ENCODE measurements at places on chromosomes 3 and 15.

DNA sequence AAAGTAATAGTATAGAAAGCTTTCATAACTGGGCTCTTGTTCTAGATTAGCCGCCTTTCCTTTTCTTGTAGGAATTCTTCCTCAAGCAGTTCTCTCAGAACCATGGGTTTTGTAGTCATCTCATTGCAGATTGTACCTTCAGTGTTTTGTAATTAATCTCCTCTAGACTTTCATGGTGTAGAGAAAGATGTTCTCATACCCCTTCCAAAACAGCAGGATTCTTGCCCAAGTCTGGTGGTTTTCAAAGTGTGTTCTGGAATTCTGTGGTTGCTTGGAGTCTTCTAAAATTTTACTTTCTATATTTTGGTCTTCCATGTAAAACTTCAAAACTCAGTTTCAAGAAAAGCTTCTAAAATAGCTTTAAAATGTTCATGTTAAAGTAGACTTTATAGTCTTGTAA lies 293.8 kb downstream of the PTPRG start:
- H3K27me3 ChIP-seq: no peaks in the 10 kb centered on the region
- H3K27ac ChIP-seq: no peak overlapping the region
- H3K4me3 ChIP-seq: no peak overlapping the region
- H3K36me3 ChIP-seq: no peaks in the 10 kb centered on the region

- no peak overlapping the region for H3K4me3 ChIP-seq
- DNase-seq: no peak
- no peak overlapping the region for H3K27ac ChIP-seq
These were observed 1.7 kb upstream of the FAM3D start for GRCh38 chr3:58668247-58668646.

GRCh38 chr15:68114840-68115239 lies 60.7 kb downstream of the PIAS1 start:
- H3K27ac ChIP-seq: no peak overlapping the region
- no peaks in the 10 kb centered on the region for H3K27me3 ChIP-seq
- no peak for DNase-seq
- H3K4me1 ChIP-seq: peaks cover 33% of the 10 kb centered on the region
- H3K36me3 ChIP-seq: peaks cover 15% of the 10 kb centered on the region
- peak overlapping the region; percentile 1 for H3K4me3 ChIP-seq

DNA sequence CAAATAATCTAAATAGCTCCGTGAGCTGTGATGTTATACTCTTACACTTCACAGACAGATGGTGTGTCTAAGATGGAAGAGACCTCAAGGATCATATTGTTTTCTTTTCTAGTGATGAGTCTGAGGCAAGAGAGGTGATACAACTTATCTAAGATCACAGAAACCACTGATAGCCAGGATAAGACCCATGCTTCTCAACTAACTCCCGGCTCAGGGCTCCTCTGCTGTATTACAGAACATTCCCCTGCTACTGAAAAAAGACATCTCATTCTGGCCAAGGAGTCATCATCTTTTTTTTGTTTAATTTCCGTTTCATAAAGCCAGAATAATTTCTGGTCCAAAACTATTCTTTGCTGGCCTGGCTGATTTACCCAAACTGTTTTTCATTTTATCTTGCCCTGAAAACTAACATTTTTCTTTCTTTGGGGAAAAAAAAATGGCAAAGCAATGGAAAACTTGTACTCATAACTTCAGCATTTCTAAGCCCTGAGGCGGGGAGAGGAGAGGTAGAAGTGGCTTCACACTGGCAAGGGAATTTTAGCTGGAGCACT lies 46.9 kb upstream of the GAP43 start:
- H3K27ac ChIP-seq: no peak overlapping the region
- H3K4me1 ChIP-seq: peaks cover 7% of the 10 kb centered on the region
- H3K36me3 ChIP-seq: no peaks in the 10 kb centered on the region
- no peak for DNase-seq
- no peaks in the 10 kb centered on the region for H3K27me3 ChIP-seq

DNA sequence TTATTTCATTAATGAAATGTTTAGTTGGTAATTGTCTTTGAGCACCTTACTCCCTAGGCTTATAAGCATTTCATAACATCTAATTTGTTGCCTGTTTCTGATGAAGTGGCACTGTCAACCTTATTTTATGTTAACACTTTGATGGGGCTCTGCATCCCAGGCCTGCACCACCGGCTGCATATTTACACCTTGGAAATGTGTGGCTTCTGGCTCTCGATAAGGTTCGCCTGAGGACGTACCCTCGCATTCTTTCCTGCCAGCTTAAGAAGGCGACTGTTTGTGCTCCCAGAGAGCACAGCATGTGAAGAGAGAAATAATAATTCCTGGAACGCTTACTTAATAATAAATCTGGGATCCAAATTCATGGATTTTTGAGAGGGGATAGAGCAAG lies 763.3 kb upstream of the CFAP20DC start:
- H3K4me3 ChIP-seq: no peak overlapping the region
- no peak overlapping the region for H3K27ac ChIP-seq
- DNase-seq: no peak
- H3K36me3 ChIP-seq: no peaks in the 10 kb centered on the region
- peaks cover 8% of the 10 kb centered on the region for H3K27me3 ChIP-seq

- no peaks in the 10 kb centered on the region for H3K36me3 ChIP-seq
- H3K4me3 ChIP-seq: no peak overlapping the region
- peaks cover 2% of the 10 kb centered on the region for H3K4me1 ChIP-seq
- no peak overlapping the region for H3K27ac ChIP-seq
These were observed 190.3 kb downstream of the MCTP2 start for GRCh38 chr15:94421706-94422105.

DNA sequence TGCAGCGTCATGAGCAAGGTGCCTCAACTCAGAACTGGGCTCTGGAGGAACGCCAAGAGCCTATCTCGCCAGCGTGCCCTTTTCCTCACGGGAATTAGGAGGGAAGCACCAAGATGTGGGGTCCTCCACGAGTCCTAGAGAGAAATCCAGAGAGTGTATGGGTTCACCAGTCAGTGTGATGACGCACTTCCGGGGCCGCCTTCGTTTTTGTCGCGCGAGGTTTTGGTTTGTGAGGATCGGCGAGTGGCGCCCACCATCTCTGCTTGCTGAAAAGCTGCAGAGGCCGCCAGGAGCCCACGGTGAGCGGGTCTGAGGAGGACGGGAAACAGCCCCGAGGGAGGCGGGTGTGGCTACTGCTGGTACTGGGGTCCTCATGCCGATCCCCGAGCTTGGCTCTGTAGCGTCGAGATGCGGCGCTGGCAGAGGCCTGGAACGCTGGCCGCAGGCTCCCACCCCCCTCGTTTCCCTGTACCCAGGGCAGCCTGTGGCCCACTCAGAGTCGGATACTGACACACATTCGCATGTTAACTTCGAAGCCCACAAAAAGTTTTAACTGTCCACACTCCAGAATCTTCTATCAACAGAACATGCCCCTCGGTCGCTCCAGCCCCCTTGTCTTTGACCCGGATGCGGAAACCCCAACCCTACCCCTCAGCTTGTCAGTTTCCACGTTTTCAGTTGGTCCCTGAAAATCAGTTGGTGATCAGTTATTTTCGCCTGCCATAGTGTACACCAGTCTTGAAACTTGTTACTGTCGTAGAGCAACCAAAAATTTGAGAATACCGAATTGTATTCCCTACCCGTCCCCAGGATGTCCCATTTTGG lies 30.4 kb downstream of the ZNF662 start:
- H3K27ac ChIP-seq: no peak overlapping the region
- DNase-seq: no peak
- no peaks in the 10 kb centered on the region for H3K27me3 ChIP-seq
- no peaks in the 10 kb centered on the region for H3K36me3 ChIP-seq

- H3K4me3 ChIP-seq: no peak overlapping the region
- no peaks in the 10 kb centered on the region for H3K36me3 ChIP-seq
- no peaks in the 10 kb centered on the region for H3K27me3 ChIP-seq
- H3K4me1 ChIP-seq: no peaks in the 10 kb centered on the region
These were observed 304.0 kb downstream of the TIGIT start for GRCh38 chr3:114597871-114598270.

DNA sequence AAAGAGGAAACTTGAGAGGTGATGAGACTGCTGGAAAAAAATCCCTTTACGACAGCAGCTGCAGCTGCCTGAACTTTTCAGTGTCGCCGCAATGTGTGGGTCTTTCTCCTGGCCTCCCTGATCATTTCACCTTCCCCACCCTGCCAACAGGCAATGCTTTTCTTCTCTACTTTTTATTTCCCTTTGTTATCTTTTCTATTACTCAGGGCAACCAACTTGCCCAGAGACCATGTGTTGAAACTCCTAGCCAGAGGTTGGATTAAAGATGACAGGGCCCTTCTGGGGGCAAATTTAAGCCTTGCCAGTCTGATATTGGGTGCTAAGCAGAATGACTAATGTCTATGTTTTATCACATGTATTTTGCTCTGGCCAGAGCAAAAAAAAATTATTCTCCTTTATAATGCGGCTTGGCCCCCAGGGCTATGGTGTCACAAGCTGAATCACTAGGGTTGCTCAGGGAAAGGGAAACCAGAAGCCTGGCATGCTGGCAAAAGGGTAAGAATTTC lies 51.5 kb upstream of the CFAP20DC start:
- H3K27me3 ChIP-seq: peaks cover 8% of the 10 kb centered on the region
- H3K36me3 ChIP-seq: no peaks in the 10 kb centered on the region
- no peak for DNase-seq
- H3K27ac ChIP-seq: no peak overlapping the region
- H3K4me3 ChIP-seq: no peak overlapping the region

DNA sequence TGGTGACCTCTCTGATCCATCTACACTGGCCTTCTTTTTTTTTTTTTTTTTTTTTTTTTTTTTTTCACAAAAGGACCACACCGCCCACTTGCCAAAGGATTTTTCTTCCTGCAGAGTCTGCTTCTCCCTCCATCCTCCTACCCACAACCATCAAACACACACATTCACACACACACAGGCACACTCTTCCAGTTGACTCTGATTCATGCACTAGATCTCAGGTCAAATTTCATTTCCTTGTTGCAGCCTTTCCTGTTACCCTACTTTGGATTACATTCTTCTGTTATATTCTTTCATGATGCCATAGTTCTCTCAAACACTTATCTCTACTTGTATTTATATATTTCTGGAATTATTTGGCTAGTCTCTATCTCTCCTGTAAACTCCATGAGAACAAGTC lies 133.9 kb downstream of the STAC start:
- H3K36me3 ChIP-seq: no peaks in the 10 kb centered on the region
- no peak overlapping the region for H3K27ac ChIP-seq
- H3K4me3 ChIP-seq: no peak overlapping the region

GRCh38 chr3:147367676-147368075 lies 38.7 kb downstream of the ZIC4 start:
- peak overlapping the region; percentile 54 for H3K27ac ChIP-seq
- no peak for DNase-seq
- H3K36me3 ChIP-seq: no peaks in the 10 kb centered on the region
- H3K27me3 ChIP-seq: peaks cover 96% of the 10 kb centered on the region

DNA sequence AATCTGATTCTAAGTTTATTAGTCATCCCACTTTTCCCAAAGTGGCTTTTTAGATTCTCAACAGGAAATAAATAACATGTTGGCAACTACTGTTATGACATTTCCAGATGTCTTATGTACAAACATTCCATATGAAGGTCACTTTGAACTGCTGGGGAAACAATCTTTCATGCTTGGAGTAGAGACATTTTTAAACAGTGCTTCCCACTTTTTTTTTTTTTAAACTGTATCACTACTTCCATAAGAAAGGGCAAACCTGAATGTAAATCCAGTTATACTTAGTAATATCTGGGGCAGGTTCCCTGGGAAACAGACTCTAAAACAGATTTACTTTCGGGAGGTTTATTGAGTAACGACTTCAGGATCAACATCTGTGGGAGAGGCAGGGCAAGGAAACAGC lies 473.8 kb downstream of the TAFA4 start:
- H3K27ac ChIP-seq: no peak overlapping the region
- no peak for DNase-seq
- H3K27me3 ChIP-seq: peaks cover 2% of the 10 kb centered on the region
- no peak overlapping the region for H3K4me3 ChIP-seq
- no peaks in the 10 kb centered on the region for H3K4me1 ChIP-seq
- no peaks in the 10 kb centered on the region for H3K36me3 ChIP-seq

DNA sequence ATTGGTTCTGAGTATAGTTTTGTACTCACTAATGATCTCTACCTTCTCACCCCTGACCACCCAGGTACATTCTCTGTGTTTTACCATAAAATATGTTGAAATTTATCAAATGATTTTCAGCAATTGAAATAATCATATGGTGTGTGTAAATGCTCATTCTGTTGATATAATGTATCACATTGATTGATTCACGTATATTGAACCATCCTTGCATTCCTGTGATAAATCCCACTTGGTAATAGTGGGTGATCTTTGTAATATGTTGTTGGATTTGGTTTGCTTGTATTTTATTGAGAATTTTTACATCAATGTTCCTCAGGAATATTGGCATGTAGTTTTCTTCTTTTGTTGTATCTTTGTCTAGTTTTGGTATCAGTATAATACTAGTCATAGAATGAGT lies 1497.6 kb downstream of the OTOL1 start:
- peaks cover 4% of the 10 kb centered on the region for H3K36me3 ChIP-seq
- no peak overlapping the region for H3K4me3 ChIP-seq
- no peak overlapping the region for H3K27ac ChIP-seq
- H3K4me1 ChIP-seq: no peaks in the 10 kb centered on the region
- no peak for DNase-seq

- H3K36me3 ChIP-seq: peaks cover 6% of the 10 kb centered on the region
- no peaks in the 10 kb centered on the region for H3K27me3 ChIP-seq
- no peaks in the 10 kb centered on the region for H3K4me1 ChIP-seq
- H3K27ac ChIP-seq: no peak overlapping the region
These were observed 48.8 kb upstream of the PTX3 start for GRCh38 chr3:157387708-157388435.

- H3K36me3 ChIP-seq: no peaks in the 10 kb centered on the region
- H3K4me3 ChIP-seq: no peak overlapping the region
- H3K27me3 ChIP-seq: no peaks in the 10 kb centered on the region
- H3K4me1 ChIP-seq: no peaks in the 10 kb centered on the region
- no peak overlapping the region for H3K27ac ChIP-seq
These were observed 57.8 kb downstream of the WNT7A start for GRCh38 chr3:13822042-13822441.

GRCh38 chr15:66774001-66774814 lies 72.2 kb downstream of the SMAD6 start:
- no peaks in the 10 kb centered on the region for H3K27me3 ChIP-seq
- DNase-seq: peak; percentile 88
- H3K4me1 ChIP-seq: peaks cover 66% of the 10 kb centered on the region
- H3K27ac ChIP-seq: peak overlapping the region; percentile 89
- no peak overlapping the region for H3K4me3 ChIP-seq

GRCh38 chr3:192957441-192958021 lies 39.9 kb upstream of the MB21D2 start:
- no peaks in the 10 kb centered on the region for H3K27me3 ChIP-seq
- no peak for DNase-seq
- no peak overlapping the region for H3K27ac ChIP-seq
- no peaks in the 10 kb centered on the region for H3K4me1 ChIP-seq
- no peak overlapping the region for H3K4me3 ChIP-seq

Measured in type B pancreatic cell (in vitro differentiated cells).